Activated CD4-positive, alpha-beta T cell treated with anti-CD3 and anti-CD28 coated beads, Interleukin-2, Interleukin-4, amounts not matched to agents 100 ng/mL and 50 ng/mL, durations not matched to agents 16 hours and 8 hours (primary cell): ENCODE measurements at places on chromosomes 4 and X.

GRCh38 chrX:46180258-46180687 lies 364.9 kb downstream of the ZNF674 start:
- peak; percentile 4 for DNase-seq

GRCh38 chrX:74277846-74278245 lies 26.1 kb upstream of the ZCCHC13 start:
- DNase-seq, result no peak

- no peak for DNase-seq
These were observed 151.3 kb upstream of the JADE1 start for GRCh38 chr4:128658214-128658631.

- DNase-seq, result peak; percentile 73
These were observed 679.9 kb downstream of the RPA4 start for GRCh38 chrX:97563531-97564133.

- DNase-seq, result no peak
These were observed 356.4 kb downstream of the KLHL4 start for GRCh38 chrX:87874043-87874442.

DNA sequence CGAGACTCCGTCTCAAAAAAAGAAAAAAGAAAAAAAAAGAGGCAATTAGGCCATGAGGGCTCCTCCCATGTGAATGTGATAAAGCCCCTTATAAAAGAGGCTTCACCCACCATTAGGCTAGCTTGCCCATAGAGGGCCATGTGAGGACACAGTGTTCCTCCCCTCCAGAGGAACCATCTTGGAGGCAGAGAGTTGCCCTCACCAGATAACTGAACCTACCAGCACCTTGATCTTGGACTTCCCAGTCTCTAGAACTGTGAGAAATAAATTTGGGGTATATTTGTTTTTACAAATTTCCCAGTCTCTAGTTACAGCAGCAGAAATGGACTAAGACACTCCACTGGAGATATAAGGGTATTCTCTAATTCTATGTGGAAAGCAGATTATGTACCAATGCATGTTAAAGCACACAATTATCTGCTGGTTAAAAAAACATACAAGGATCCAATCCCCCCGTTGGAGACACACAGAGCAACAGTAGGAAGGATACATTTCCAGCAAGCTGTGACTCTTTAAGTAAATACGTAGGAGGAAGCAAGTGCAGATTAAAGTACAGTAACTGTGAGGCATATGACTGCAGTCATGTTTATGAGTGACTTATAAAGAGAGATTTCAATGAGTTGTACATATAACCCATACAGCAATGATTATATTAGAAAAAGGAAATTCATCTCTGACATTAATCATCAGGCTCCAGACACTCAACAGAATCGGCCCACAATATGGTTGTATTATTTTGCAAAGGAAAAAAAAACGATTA lies 21.4 kb downstream of the SH3RF1 start:
- no peak for DNase-seq

GRCh38 chr4:79297479-79297878 lies 28.4 kb downstream of the NAA11 start:
- DNase-seq, result no peak
